ENCODE measurements at places on chromosomes 6 and 20.

- DNase-seq, result no peak
These were observed 185.1 kb upstream of the SULF2 start for GRCh38 chr20:47970282-47970903.

- DNase-seq, result no peak
These were observed 22.3 kb upstream of the PPARD start for GRCh38 chr6:35320031-35320410.

GRCh38 chr6:72863131-72863530 is 241.3 kb downstream of the KCNQ5 start:
- no peak for DNase-seq

DNA sequence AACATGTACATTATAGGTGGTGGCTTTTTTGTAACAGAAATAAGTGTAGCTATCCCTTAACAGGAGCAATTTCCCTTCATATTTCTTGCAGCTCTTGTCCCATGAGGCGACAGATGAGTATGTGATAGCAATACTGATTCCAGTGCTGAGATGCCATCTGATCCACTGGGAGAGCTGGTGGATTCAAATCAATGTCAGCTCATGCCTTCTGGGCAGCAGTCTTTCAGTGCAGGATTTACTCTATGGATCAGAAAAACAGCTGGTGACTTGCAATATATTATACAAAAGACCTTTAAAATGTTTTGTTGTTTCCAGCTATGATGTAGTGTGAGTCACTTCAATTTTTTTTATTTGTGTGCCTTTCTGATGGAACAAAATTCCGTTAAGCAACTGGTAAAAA is 259.9 kb upstream of the SASH1 start:
- DNase-seq, result no peak

GRCh38 chr6:106525107-106525881 is 104.0 kb downstream of the RTN4IP1 start:
- no peak for DNase-seq

- no peak for DNase-seq
These were observed 338.2 kb upstream of the PRDM1 start for GRCh38 chr6:105747823-105748405.

GRCh38 chr20:39524371-39524911 is 562.3 kb downstream of the DHX35 start:
- no peak for DNase-seq

DNA sequence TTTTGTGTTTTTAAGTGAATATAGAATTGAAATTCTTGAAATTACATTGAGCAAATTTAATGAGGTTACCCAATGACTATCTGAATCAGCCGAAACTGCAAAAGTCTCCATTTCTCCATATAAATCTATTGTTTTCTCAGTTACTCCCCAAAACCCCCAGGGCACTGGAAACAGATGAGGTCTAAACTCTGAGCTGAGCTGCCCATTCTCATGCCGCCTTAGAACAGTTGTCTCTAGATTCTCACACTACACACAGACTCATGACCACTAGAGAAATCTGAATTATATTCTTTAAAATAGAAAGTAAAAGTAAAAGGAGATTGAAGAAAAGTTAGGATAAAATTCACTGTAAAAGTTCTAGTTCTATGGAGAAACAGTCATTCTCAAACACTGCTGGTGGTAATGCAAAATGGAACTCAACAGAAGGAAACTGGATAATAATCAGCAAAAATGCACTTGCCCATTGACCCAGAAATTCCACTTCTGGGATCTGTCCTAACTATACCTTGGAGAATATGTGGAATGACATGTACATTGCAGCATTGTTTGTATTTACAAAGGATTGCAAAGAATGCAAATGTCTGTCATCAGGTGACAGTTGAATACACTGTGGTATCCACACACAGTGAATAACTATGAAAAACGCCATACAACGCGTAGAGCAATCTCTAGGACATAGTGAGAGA is 125.5 kb downstream of the IPCEF1 start:
- no peak for DNase-seq

GRCh38 chr6:27178407-27178730 is 69.1 kb upstream of the PRSS16 start:
- DNase-seq, result no peak

DNA sequence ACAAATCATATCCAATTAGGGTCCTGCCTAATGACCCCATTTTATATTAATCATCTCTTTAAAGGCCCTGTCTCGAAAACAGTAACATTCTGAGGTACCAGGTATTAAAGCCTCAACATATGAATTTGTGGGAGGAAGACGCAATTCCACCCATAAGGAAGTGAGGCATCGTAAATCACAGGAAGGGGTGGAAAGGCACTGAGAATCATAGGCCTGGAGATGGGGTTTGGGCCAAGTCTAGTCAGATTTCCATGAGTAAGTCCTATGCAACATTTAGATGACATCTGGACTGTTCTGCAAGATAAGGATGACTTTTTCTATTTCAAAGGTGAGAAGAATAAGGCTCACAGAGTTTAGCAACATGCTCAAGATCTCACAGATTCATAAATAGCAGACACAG is 534.0 kb downstream of the KHDRBS2 start:
- no peak for DNase-seq

DNA sequence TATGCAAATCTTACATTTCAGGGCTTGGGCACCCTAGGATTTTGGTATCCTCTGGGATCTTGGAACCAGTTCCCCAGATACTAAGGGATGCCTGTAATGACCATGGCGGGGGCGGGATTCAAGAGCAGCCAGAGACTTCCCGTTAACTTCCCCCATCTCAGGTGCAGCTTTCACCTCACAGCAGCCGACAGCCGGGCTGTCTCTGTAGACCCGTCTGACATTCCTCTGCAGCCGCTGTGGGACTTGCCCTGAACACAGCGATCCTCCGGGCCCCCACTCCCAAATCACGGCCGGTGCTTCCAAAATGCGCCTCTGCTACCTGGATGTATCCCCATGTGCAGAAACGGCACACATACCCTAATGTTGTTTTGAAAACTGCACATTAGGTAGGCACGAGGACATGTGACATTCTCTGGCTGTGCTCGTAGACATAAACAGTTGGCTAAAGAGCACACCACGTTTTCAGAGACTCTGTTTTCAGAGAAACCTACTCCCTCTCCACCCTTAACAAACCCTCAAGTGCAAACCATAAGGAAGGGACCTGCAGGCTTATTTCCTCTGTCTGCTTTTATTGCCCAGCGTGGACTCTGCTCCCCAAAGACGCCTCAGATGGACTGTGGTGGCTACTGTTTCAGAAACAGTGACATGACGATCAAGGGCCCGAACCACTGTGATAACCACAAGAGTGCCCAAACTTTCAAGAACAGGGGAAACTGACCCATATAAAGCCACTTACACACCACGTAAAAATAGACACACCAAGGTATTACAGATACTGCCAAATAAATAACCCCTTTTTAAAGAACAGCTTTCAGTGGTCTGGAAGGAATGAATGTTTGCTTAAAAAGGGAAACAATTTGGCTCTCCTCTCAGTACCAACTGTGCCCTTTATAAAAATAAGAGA is 72.9 kb upstream of the FOXC1 start:
- DNase-seq, result no peak

DNA sequence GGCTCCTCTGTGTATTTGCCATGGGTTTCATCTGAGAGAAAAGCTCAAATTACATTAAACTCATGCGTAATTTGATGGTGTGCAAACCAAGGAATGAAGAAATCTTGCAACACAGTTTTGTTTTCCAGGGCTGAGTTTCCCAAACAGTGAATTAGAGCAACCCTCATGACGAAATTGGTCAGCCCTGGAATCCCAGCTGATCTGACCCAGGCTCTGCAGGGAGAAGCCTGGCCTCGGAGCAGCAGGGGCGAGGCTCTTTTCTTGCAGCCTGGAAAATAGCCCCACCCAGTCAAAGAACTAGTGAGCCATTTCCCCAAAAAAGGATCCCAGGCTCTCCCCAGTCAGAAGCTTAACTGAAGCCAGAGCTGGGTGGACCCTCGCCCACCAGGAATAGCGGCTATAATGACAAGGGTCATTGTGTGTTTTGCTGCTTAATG is 107.3 kb upstream of the SNX9 start:
- no peak for DNase-seq

DNA sequence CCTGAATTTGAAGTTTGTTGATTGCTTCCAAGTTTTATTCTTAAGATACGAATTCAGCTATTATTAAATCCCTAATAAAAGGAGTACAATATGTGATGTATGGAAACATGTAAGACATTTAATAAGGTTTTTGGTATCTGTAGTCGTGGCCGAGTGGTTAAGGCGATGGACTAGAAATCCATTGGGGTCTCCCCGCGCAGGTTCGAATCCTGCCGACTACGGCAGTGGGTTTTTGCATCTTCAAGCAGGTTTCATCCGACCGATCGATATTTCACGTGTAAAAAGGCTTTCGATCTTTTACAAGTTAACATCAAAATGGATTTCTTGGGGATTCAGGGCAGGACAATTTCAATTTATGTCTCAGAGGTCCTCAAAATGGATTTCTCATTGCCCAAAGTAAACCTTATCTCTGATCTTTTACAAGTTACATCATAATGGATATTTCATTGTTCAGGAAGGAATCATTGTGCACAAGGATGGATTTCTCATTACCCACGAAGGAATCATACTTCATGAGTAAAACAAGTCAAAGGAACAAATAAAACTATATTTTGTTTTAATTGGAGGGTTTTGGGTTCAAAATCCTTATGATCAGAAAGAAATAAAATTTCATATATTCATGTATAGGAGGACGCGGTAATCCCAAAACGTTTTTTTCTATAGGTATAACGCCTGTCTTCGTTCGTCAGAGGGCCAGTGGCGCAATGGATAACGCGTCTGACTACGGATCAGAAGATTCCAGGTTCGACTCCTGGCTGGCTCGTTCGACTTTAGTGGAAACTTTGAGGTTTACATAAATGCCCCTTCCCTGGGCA is 37.3 kb upstream of the BTN3A2 start:
- DNase-seq, result peak; percentile 74

DNA sequence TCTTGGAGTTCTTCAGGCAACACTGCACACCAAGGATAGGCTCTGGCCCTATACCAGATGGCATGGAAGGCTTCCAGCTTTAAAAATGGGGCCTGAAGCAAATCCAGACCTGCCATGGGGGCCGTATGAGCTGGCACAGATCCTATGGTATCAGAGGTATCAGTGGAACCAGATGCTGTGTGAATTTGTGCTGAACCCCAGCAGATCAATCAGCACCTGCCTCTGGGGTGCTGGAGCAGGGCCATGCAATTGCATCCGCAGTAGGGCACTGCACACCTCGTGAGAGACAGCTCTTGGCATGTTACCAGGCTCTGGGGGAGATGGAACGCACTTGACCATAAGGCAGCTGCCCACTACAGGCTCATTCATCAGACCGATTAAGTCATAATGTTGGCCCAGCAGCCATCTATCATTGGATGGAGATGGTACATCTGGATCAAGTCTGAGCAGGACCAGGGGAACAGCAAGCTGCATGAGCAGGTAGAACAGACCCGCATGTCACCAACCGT is 221.5 kb downstream of the MYLK4 start:
- DNase-seq, result no peak

- DNase-seq, result peak; percentile 47
These were observed 18.3 kb downstream of the HMGN4 start for GRCh38 chr6:26556263-26557070.

DNA sequence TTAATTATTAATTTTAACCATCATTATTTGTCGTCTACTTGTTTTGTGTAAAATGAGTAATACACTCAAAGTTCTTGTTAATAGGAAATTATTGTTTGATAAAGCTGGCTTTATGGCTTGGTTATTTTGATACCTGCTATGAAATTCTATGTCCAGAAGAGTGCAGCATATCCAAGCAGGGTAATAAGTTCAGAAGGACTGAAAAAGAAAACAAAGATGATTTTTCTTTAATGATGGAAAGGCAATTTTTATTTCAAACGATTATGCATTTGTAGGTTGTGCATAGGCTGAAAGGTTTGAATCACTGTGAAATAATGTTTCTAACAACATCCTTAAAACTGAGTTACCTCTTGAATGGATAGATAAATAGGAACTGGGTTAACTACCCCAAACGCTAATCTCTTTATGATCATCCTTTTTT is 1.4 kb upstream of the MAN1A1 start:
- peak; percentile 33 for DNase-seq

- DNase-seq, result no peak
These were observed 320.0 kb upstream of the FLRT3 start for GRCh38 chr20:14657266-14658005.

GRCh38 chr6:166579237-166579850 is 7.1 kb downstream of the RAMACL start:
- DNase-seq, result no peak

- peak; percentile 81 for DNase-seq
These were observed 37.1 kb upstream of the GRM4 start for GRCh38 chr6:34182751-34183531.

DNA sequence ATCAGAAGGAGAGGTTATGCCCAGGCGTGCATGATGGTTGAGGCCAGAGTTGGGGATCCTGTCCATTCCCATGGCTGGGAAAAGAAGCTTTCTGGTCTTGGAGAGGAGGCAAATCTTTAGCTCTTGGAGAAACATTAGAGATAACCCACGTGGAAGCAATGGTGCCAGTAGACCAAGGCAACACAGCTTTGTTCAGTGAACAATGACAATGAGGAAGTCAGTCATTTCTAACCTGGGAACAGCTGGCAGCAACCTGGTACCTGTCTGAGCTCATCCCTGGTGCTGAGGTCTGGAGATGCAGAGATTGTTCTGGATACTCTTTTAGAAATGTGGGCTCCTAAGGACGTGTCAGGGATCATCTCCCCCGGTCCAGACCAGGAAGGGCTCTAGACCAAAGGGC is 76.7 kb upstream of the PAX1 start:
- no peak for DNase-seq

GRCh38 chr20:41425180-41425884 is 58.7 kb upstream of the EMILIN3 start:
- DNase-seq, result no peak

DNA sequence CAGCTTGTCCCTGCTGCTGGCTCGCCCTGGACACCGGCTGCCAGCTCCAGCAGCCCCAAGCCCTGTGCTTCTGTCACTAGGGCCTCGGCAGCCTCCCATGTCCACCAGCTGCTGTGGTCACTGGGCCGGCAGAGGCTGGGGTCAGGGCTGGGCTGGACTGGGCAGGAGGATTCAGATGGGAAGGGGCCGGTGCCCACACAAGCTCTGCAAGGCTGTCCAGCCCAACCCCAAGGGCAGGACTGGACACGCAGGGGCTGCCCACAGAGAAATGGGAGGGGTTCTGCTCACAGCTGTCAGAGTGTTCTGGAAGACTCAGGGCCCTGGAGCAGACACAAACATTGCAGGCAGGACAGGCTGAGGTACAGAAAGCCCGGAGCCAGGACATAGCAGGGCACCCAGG is 65.6 kb downstream of the ADNP start:
- no peak for DNase-seq

GRCh38 chr6:41170547-41171160 is 7.7 kb upstream of the TREM2 start:
- DNase-seq, result no peak

DNA sequence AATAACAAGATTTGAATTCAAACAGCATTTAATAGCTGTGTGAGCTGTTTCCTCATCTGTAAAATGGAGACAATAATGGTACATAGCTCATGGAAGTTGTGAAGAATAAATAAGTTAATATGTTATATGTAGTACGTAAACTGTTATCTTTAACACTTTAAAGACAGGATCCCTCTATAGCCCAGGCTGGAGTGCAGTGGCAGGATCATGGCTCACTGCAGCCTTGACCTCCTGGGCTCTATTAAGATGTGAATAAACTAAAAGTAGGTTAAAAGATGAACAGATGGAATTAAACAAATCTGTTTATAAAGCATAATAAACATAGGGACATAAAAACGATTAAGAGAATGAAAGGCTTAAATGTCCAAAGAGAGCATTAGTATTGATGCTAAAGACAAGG is 3.0 kb downstream of the AMD1 start:
- DNase-seq, result no peak

GRCh38 chr6:137951064-137951597 is 84.1 kb downstream of the TNFAIP3 start:
- peak; percentile 24 for DNase-seq

- no peak for DNase-seq
These were observed 9.3 kb downstream of the DLL1 start for GRCh38 chr6:170281331-170282292.

All from CD4-positive, alpha-beta T cell treated with Interleukin-1 beta for 1 hour (primary cell).